ENCODE measurements at places on chromosomes 6 and 20.

- no peak for DNase-seq
Observed at GRCh38 chr6:120083186-120083585, 733.6 kb upstream of the MAN1A1 start.

DNA sequence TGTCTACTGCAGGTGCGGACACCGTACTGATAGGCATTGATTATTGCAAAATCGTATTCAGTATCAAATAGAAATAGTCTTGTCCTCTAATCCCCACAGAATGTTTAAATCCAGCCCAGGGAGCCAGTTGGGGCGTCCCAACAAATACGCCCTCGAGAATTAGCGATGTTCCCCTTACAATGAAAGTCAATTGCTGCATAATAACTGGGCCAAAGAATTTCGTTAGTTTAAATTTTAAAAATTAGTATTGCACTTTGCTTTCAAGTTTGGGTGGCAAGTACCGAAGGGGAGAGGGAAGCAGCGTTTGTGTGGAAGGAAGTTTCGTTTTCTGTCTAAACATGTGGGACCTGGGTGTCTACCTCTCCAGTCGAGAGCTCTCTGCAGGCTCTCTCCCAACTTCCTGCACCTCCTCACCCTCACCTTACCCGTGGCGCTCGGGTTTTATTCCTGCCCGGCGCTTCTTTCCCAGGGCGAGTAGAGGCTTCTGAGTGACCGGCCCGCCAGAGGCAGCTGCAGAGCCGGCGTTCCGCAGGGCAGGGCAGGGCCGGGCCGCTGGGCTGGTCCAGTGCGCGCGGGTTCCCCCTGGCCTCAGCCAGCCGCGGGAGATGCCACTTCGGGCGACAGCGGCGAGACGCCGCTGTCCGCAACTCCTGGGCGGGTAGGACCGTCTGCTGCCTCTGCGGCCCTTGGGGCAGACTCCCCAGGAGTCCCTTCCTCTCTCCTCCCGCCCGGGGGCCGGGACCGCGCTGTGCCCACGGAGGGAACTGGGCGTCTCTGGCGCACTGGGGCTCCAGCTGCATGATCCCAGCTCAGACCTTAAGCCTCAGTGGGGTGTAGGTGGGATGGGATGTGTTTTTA, 862 bp upstream of the TFAP2C start:
- no peak for DNase-seq

GRCh38 chr6:152981989-152982903, 595 bp downstream of the FBXO5 start:
- DNase-seq, result no peak

DNA sequence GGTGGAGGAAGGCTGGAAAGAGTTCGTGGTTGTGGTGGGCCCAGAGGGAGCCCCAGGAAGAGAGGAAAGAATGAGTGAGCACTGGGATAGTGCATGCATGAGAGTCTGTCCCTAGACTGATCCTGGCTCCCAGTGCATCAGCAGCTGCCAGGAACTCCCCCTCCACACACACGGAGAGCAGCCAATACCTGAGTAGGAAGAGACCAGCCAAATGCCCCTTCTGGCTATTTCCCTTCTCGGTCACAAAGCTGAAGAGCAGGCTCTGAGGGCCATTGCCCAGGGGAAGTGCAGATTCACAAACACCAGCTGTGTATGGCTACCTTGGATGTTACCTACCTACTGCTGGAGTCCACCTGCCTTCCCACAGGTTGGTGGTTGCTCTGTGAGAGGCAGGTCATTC, 45.1 kb downstream of the GABRR2 start:
- no peak for DNase-seq

DNA sequence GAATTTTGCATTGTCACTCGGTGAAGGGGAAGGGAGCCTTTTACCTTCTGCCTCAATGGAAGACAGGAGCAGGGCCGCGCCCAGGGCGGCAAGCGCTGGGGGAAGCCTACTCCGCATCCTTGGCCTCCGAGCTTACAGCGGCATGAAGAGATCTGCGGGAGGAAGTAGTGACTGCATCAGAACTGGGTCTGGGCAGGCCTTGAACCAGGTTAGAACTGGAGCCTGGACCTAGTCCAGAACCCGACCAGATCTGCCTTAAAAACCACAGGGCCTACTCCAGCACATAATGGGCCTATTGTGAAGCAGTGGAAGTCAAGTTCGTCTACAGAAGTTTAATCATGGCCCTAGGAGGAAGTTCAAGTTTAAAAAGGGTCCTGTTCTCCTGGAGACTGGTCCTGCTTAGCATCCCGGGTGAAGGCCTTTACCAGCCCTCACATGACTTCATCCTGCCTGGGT, 3.1 kb downstream of the COL12A1 start:
- no peak for DNase-seq

- DNase-seq, result no peak
Observed at GRCh38 chr6:48472091-48472490, 361.1 kb upstream of the PTCHD4 start.

- DNase-seq, result no peak
Observed at GRCh38 chr20:16916165-16916564, 168.0 kb downstream of the OTOR start.

DNA sequence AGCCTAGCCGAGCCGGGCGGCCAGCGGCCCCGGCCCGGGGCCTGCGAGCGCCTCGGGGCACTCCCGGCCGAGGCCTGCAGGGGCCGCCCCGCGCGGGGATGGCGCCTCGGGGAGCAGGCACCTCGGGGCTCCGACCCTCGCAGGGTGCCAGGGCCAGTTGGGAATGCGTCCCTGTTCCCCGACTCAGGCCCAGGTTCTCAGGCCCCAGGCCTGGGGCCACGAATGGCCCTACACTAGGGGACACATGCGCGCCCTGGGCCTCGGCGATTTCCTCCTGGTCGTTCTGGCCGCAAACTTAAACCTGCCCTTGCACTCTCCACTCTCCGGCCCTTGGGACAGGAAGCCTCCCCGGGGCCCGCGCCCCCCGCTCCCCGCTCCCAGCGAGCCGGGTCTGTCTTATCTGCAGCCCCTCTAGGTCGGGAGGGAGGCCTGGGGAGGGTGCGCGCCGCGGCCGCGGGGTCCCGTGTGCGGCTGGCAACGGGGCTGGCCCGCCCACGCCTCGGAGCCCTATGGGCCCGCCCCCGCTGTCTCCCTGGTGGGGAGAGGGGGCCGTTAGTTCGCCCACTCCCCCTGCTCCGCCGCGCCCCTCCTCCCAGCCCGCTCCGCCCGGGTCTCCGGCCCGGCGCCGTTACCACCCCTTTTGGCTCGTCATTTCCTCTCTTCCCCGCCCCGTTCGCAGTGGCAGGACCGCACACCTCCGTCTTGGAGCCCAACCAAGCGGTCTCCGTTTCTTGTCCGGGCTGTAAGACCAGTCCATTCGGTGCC, 611 bp downstream of the NFYA start:
- DNase-seq, result no peak

DNA sequence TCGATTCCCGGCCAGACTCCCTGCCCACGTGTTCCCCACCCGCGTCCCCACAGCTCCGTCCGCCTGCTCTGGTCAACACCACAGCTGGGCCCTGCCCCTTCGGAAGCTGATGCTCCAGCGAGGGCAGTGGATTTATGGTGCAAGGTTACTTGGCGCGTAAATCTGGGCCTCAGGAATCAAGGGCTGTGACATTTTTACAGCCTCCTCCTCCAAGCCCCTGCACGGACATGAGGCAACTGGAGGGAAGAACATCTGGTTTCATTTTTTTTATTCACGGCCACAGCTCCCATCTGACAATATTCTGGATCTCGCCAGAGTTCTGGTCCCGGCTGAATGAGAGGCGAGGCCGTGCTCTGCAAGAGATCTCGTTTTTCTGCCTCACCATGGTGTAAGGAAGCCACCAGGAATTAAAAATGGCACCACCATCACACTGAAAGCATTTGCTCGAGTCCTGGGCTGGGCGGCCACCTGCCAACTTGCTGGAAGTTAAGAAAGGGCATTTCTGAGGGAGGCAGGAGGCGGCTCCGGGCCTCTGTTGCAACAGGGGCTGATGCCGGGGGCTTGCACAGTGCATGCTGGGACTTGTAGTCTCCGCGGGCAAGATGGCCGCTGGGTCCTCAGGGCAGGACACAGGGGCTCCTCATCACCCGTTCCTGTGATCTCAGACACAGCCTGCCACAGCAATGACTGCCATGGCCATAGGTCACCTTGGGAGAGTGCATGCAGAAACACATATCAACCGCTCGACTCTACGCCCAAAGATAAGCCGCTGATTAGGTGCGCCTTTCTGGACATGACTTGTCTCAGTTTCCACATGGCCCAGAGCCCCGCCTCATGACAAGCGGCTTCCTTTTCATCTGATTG, 148.5 kb downstream of the LY86 start:
- no peak for DNase-seq

- no peak for DNase-seq
Observed at GRCh38 chr6:13447949-13448724, 39.3 kb downstream of the GFOD1 start.

DNA sequence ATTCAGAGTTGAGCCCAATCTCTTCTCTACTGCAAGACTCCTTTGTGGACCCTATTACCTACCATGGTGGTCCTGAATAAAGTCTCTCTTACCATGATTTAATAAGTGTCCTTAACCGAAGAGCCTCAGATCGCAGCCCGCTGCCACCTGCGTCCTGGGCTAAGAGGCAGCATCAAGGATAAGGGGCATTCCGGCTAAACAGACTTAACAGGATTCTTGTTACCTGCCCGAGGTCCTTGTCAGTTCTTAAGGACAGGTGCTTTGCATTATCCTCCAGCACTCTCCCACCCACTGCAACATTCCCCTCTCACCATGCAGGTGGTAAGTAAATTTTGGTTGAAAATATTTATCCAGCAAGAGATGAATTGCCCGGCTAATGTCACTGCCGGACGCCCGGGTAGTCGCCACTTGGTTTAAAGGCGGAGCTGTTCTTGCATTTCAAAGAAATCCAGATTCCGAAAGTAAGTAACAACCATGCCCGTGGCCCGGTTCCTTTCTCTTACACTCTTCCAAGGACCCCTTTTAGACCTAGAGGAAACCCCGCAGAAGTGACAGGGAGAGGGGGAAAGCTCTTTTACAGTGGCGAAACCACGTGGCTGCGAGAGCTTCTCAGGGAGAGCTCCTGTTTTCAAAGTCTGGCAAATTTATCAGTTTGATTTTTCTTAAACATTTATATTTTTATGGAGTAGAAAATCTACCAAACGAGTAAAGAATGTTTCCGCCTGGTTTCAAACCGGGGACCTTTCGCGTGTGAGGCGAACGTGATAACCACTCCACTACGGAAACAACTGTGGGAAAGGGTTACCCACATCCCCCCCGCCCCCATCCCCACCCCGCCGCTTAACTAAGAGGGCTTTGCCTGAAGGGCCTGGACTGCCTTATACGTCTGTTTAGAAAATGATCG, 41.9 kb upstream of the PRSS16 start:
- DNase-seq, result no peak

- no peak for DNase-seq
Observed at GRCh38 chr6:134938896-134939295, 11.0 kb downstream of the ALDH8A1 start.

DNA sequence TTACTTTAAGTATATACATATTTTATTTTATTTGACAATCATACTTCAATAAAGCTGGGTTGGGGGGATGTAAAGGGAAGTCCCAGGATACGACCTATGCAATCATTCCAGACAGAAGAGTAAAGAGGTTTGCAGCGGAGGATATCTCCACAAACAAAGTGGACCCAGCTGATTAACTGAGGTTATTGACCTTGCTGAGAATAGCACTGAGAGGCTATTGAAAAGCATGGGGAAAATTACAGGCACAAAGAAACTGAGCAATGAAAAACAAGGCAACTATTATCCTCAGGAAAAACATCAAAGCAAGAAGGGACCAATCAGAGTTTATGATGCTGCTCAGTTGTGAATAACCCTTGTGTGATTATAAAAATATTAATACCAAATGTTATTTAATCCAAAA, 32.6 kb downstream of the SERPINB1 start:
- DNase-seq, result no peak

- DNase-seq, result no peak
Observed at GRCh38 chr6:156396068-156396771, 381.0 kb upstream of the ARID1B start.

GRCh38 chr6:107665382-107665781, 158.7 kb downstream of the SCML4 start:
- no peak for DNase-seq

GRCh38 chr6:77034161-77034560, 429.1 kb downstream of the HTR1B start:
- no peak for DNase-seq

DNA sequence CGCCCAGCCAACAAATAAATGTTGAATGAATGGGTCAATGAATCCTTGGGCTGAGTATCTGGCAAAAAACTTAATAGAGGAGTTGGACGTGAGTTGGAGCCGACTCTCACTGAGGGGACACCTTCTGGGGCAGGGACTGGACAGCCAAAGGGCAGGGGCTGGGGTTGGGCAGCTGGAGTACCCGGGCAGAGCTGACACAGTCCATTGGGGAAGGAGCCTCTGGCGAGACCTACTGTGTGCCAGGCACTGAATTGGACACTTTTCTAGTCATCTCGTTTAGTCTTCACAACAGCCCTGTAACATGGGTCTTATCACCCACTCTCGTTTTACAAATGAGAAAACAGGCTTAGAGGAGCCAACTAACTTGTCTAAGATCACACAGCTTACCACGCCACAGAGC, 4.7 kb upstream of the MAPK13 start:
- no peak for DNase-seq

GRCh38 chr6:134065706-134066105, 13.3 kb upstream of the SLC2A12 start:
- no peak for DNase-seq

GRCh38 chr6:132683543-132683942, 24.6 kb upstream of the TAAR1 start:
- DNase-seq, result no peak

GRCh38 chr20:47727170-47727880, 58.0 kb downstream of the SULF2 start:
- DNase-seq, result no peak

- DNase-seq, result no peak
Observed at GRCh38 chr6:84517741-84518530, 246.5 kb downstream of the TBX18 start.

DNA sequence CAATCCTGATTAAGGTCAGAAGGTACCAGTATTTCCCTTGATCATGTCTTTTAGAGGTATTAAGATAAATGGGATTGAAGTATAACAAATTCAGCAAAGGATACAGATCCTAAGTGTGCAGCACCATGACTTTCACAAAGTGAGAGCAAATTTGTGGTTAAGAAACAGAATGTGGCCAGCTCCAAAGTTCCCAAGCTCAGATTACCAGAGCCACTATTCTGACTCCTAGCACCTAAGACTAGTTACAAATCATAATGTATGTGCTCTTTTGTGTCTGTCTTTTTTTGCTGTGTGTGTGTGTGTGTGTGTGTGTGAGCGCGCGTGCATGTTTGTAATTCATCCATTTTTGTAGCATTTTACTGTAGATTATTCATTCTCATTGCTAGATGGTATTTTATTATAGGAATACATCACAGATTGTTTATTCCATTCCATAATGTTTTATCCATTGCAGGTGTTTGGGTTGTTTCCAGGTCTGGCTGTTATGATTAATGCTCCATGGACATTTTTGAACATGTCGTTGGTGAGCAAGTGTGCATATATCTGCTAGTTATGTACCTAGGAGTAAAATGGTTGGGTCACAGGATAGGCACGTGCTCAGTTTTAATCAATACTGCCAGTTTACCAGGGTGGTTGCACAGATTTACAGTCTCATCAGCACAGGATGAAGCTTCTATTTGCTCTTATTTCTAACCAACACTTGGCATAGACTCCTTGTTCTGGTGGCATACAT, 314.0 kb upstream of the JAG1 start:
- no peak for DNase-seq
